ENCODE measurements at places on chromosomes 2 and 18.

DNA sequence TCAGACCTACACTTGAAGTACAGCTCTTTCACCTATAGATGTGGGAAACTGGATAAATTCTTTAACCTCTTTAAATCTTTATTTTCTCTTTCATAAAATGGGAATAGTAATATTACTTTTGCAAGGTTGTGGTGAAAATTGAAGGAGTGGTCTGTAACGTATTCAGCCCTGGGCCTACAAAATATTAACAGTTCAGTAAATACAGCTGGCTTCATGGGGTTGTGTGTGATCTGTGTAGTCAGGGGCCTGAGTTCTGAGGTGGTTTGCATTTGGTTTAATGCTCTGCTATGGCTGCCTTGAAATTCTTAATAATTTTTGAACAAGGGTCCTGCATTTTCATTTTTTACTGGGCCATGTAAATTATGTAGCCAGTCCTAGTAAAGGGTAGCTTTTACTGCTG is 16.8 kb upstream of the EML6 start:
- no peak for DNase-seq

- no peak for DNase-seq
These were observed 98.1 kb upstream of the RGPD4 start for GRCh38 chr2:107728586-107728985.

- no peak for DNase-seq
These were observed 683.8 kb downstream of the ERBB4 start for GRCh38 chr2:211854832-211855231.

- no peak for DNase-seq
These were observed 18.4 kb downstream of the ZC3H6 start for GRCh38 chr2:112293636-112294401.

DNA sequence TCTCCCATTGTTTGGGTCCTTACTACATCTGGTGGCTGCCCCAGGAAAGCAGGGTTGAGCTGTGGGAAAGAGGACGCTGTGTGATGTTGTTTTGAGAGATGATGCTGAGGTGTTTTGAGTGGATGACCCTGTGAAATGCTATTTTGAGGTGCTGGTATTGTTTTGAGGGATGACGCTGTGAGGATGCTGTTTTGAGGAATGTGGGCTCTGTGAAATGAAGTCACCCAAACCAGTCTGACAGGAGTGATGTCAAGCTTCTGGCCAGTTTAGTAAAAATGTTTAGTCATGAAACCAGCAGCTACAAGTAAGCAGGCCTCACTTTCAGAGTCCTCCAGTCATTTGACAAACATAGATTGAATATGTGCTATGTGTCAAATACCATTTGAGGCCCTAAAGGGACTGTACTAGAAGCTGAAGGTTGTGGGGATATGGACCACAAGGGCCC is 16.1 kb upstream of the PUM2 start:
- peak; percentile 66 for DNase-seq

- no peak for DNase-seq
These were observed 33.9 kb upstream of the TSPYL6 start for GRCh38 chr2:54289917-54290316.

DNA sequence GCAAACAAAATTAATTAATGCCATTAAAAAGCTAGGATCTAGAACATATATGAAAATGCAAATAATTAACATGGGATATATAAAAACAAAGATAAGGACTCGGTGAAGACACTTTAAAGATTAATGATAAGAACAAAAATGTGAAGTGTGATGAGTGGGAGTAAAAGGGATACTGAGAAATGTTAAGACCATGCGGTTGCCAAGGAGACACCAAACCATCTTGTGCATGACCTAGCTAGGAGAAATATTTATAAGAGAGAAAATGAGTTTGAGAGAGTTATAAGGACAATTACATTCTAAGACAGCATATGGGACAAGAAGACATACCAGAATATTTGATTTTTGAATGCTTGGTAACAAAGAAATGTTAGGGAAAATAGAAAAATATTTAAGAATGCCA is 25.4 kb upstream of the MAP2 start:
- DNase-seq: no peak

- DNase-seq: peak; percentile 89
These were observed 108.3 kb downstream of the ARL6IP6 start for GRCh38 chr2:152826581-152827279.

GRCh38 chr2:208064220-208064961 is 39.1 kb upstream of the PLEKHM3 start:
- DNase-seq: peak; percentile 95

GRCh38 chr2:23449831-23450331 is 64.9 kb downstream of the KLHL29 start:
- peak; percentile 20 for DNase-seq

DNA sequence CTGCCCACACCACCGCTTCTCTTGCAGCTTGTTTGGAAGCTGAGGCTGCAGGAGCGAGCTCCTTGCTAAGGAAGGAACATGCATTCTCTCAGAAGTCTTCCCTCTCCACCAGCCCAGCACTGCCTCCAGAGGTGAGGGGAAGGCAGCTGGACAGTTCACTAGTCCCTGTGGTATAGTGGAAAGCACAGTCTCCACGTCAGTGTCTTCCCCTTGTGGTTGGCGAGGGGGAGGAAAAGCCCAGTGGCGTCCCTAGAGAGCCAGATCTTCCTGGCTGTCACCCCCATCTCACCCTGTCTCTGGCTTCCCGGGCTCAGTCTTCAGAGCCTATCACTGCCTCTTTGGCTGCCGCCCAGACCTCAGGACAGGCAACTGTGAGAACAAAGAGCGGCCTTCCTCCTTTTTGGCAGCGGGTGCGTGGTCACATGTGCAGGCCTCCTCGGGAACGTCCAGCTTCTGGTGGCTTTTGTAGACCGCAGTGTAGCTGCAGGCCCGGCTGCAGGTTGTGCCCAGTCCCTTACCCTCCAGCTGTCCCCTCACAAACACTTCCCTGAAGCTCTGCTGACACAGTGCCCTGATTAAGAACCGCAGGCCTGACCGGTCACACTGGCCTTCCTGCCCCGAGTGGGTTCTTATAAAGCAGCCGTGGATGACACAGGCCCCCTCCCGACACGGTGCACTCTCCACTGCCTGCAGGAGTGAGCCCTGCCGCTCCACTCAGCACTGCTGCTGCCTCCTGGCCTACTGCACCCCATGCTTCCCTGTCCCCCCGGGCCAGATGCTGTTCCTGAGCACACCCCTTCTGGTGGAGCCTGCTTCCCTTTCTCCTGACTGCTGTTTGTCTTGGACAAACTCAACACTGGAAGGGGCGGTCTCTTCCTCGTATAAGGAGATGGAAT is 90.9 kb downstream of the RNF144A start:
- peak; percentile 15 for DNase-seq

- peak; percentile 79 for DNase-seq
These were observed 371.9 kb upstream of the KCNH7 start for GRCh38 chr2:163210430-163210918.

- peak; percentile 16 for DNase-seq
These were observed 58.3 kb upstream of the MAPRE3 start for GRCh38 chr2:26911911-26912861.

- no peak for DNase-seq
These were observed 142.0 kb downstream of the PTGR3 start for GRCh38 chr18:75066936-75067335.

- DNase-seq: no peak
These were observed 153.5 kb downstream of the ARHGAP15 start for GRCh38 chr2:143282684-143283083.

DNA sequence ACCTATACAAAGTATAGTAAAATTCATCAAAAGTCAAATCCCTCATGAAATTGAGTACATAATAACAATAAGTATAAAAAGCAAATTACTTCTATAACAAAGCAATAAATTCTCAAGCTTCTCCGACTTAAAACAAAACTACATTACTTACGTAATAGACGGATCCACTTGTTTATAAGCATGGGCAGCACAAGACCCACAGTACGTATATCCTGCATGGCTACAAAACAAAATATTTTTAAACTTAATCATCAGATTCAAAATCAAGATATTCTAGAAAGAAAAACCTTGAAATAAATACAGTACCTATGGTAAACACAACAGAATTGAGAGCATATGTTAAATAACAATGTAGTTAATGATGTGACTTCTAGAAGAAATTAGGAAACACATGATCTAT is 78.9 kb downstream of the MEMO1 start:
- DNase-seq: no peak

DNA sequence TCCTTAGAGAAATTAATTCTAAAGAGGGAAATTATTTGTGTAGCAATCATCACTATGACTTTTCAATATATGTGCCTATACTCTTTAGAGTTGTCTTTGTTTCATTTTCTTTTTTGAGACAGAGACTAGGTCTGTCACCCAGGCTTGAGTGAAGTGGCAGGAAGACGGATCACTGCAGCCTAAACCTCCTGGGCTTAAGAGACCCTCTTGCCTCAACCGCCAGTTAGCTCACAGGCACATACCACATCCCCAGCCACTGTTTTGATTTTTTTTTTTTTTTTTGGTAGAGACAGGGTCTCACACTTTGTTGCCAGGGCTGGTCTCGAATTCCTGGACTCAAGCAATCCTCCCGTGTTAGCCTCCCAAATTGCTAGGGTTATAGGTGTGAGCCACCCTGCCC is 12.4 kb downstream of the YWHAQ start:
- no peak for DNase-seq

DNA sequence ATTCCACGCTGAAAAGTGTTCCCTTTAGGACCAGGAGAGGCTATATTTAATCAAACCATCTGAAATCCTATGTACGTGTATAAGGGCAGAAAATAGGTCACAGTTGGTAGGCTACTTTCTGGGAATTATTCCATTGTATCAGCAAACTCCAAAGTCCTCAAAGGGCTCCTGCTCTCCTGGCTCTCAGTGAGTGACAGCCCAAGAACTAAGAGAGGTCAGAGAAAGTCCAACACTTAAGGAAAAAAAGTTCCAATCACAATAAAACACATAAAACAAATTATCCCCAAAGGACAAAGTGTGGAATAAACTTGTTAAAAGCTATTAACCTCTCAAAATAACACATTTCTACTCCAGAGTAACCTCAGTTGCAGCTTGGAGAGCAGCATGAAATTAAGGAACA is 183.3 kb downstream of the SLC8A1 start:
- no peak for DNase-seq

DNA sequence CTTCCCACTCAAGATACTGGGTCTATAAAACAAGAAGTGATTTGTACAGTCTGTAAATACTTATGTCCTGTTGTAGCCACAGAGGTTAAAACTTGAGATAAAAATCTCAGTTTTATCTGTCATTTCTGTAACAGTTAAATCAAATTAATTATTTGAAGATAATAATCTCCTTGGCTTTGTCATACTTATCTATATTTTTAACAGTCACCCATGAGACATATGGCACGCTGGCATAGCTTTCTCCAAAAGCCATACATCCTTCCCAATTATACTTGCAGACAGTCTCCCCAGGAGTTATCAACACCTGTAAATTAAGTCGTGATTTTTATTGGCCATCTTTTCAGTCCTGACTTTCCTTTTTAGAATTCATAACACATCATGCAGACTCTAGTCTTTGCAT is 68.9 kb upstream of the UNC80 start:
- no peak for DNase-seq

- DNase-seq: no peak
These were observed 262.0 kb downstream of the HAUS1 start for GRCh38 chr18:46366201-46366600.

DNA sequence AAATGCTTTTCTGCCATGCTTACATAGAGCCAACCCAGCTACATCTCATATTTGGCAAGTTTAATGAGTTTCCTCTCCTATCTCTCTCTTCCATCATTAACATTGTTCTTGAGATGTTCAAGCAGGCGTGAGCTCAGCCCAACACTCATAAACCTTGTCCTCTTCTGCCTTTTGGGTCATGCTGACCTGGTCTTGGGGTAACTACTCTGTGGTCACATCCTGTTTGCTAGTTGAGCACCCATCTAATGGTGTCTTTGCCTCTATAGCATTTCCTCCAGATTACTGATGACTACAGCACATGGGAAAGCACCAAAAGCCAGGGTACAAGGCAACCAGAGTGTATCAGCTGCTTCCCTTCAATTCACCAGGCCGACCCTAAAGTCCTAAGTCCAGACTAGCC is 366.9 kb upstream of the HNRNPA3 start:
- no peak for DNase-seq

DNA sequence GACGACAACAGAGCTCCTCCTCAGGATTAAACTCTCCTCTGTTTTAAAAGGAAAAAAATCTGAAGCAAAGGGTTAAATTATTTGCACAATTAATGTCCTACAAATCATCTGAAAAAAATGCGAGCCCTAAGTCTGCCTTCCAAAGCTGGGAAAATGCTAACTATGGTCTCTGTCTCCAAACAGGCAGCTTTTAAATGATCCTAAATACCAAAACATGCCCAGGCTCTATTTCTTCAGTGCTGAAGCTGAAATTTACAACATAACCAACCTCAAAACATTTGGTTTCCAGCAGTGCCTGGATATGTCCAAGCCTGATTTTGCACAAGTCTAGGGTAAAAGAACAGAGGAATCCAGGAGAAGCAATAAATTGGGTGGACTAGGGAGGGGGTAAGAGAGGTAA is 57.2 kb downstream of the LBH start:
- DNase-seq: no peak

GRCh38 chr18:35451032-35451431 is 46.7 kb downstream of the INO80C start:
- no peak for DNase-seq

DNA sequence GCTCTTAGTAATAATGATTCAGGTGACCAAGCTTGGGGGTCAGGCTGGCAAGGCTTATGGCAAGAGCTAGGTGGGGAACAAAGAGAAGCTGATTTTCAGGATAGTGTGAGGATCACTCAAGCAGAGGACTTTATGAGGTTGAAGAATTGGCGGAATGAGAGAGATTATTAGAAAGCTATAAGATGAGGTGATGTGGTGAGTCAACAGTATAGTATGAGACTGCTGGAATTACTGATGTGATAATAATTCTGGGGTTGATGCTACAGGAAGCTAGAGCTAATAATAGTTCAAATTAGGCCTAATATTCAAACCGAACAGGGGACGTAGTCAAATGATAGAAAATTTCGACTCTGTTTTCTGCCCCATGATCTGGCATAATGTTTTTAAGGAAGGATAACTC is 2115.3 kb upstream of the PIK3C3 start:
- no peak for DNase-seq

- no peak for DNase-seq
These were observed 9.1 kb downstream of the MAT2A start for GRCh38 chr2:85547859-85548607.

- no peak for DNase-seq
These were observed 7.7 kb upstream of the SERPINE2 start for GRCh38 chr2:224046752-224047151.

- peak; percentile 55 for DNase-seq
These were observed 94.4 kb upstream of the NEUROD1 start for GRCh38 chr2:181774685-181775084.

DNA sequence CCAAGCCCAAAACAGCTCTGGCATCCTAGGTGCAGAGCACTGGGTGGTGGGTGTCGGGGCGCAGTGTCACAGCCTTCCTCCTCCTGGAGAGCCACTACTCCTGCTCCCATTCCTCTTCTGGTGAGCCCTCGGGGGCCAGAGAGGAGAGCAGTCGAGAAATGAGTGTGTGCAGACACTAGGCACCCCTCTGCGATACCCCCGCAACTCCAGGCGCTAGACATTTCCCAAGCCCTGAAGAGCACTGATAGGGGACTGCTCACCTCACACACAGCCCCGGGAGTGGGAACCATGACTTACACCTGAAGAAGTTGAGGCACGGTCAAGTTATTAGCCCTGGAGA is 54.2 kb downstream of the FAM168B start:
- no peak for DNase-seq
